Colonic mucosa (tissue), 4 donors: ENCODE measurements at places on chromosomes 12 and 14. TPM values are rescaled to one million over a fixed set of nuclear protein-coding genes. Genes with fewer than 3 reads are reported as not detected.

The SCN8A gene
- total RNA-seq: 4.2 TPM

The BEST3 gene
- total RNA-seq: not detected

The GPHN gene
- 45.2 TPM for total RNA-seq

The NANOG gene
- total RNA-seq: not detected

The KRT77 gene
- not detected for total RNA-seq

The SLC5A8 gene
- 0.30 TPM for total RNA-seq

The AMN gene
- total RNA-seq: 186 TPM

The CLEC9A gene
- 0.47 TPM for total RNA-seq

DNA sequence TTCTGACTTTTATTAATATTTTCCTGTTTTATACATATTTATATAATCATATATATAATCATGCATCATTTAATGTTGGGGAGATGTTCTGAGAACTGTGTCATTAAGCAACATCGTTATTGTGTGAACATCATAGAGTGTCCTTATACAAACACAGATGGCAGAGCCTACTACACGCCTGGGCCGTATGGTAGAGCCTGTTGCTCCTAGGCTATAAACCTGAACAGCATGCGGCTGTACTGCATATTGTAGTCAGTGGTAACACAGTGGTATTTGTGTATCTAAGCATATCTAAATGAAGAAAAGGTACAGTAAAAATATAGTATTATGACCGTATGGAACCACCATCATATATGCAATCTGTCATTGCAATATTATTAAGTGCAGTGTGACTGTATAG is 44.7 kb upstream of the BCL7A start:
- no peak for DNase-seq
- no peak overlapping the region for H3K27ac ChIP-seq
- no peaks in the 10 kb centered on the region for H3K27me3 ChIP-seq
- H3K4me1 ChIP-seq: no peaks in the 10 kb centered on the region
- H3K36me3 ChIP-seq: no peaks in the 10 kb centered on the region

DNA sequence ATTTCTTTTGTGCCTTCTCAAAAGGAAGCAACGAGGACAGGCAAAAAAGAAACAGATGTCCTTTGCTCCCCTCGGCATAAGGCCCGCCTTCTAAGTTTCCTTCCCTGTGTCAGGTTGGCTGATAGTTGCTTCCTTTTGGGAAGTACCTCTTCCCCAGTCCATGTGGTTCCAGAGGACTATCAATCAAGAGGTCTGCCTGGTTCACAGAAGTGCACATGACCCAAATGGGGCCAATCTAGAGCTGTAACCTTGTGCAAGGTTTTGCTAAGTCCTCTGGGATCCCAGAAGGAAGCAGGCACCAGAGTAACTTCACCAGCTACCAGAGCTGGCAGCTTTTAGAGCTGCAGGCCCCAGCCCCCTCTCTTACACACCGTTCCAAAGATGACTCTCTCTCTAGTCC is 42.6 kb downstream of the TMEM63C start:
- no peak overlapping the region for H3K4me3 ChIP-seq
- no peak for DNase-seq
- no peaks in the 10 kb centered on the region for H3K4me1 ChIP-seq
- no peaks in the 10 kb centered on the region for H3K36me3 ChIP-seq
- no peak overlapping the region for H3K27ac ChIP-seq

GRCh38 chr12:3042826-3043225 is 34.4 kb upstream of the TSPAN9 start:
- H3K27me3 ChIP-seq: no peaks in the 10 kb centered on the region
- H3K4me3 ChIP-seq: no peak overlapping the region
- H3K36me3 ChIP-seq: no peaks in the 10 kb centered on the region
- DNase-seq: no peak
- no peaks in the 10 kb centered on the region for H3K4me1 ChIP-seq

GRCh38 chr12:41441180-41441579 is 253.1 kb downstream of the PDZRN4 start:
- DNase-seq: no peak
- no peaks in the 10 kb centered on the region for H3K4me1 ChIP-seq
- no peak overlapping the region for H3K27ac ChIP-seq
- no peak overlapping the region for H3K4me3 ChIP-seq
- H3K36me3 ChIP-seq: no peaks in the 10 kb centered on the region

DNA sequence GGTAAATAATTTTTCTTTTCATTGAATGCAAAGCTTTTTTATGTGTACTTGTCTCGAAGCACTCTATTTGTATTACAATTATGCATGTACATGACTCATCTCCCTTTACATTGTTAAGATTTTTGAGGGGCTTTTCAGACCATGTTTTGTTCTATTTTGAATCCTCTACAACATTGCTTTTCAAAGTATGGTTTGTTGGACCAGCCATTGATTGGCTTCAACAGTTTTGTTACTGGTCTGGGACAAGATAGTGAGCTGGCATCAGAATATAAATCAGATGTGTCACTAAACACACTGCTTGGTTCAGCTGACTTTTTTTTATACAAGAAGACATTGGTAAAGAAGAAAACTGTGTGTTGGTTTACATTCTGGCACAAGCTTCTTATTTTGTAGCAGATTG is 122.3 kb downstream of the MON2 start:
- no peak overlapping the region for H3K4me3 ChIP-seq
- no peak for DNase-seq
- no peaks in the 10 kb centered on the region for H3K27me3 ChIP-seq
- no peaks in the 10 kb centered on the region for H3K4me1 ChIP-seq
- H3K27ac ChIP-seq: no peak overlapping the region

- no peaks in the 10 kb centered on the region for H3K36me3 ChIP-seq
- H3K4me3 ChIP-seq: no peak overlapping the region
- no peak overlapping the region for H3K27ac ChIP-seq
Measured at GRCh38 chr12:94230357-94230905, 82.1 kb downstream of the PLXNC1 start.

- no peak for DNase-seq
- H3K27me3 ChIP-seq: no peaks in the 10 kb centered on the region
- no peak overlapping the region for H3K27ac ChIP-seq
- no peaks in the 10 kb centered on the region for H3K4me1 ChIP-seq
Measured at GRCh38 chr14:22213120-22213519, 375.9 kb downstream of the DAD1 start.

DNA sequence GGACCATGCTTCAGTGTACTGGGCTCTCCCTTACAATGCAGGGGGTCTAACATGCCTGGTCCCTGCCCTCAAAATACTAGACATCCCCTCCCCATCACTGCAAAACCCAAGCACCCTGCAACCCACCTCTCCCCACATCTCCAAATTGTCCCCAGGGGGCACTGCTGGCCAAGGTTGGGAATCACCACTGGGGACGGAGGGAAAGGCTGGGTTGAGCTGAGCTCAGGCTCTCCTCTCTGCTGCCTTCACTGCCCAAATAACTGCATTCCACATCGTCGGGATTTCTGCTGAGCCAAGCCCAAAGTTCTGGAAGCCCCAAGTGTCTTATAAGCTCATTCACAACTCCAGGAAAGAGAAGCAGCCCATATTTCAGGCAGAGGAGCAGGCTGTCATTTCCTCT is 69.6 kb downstream of the NT5DC3 start:
- DNase-seq: peak; percentile 37
- no peak overlapping the region for H3K4me3 ChIP-seq
- H3K36me3 ChIP-seq: no peaks in the 10 kb centered on the region
- H3K27me3 ChIP-seq: no peaks in the 10 kb centered on the region
- no peaks in the 10 kb centered on the region for H3K4me1 ChIP-seq

GRCh38 chr12:95002754-95003153 is 743 bp downstream of the NDUFA12 start:
- no peaks in the 10 kb centered on the region for H3K4me1 ChIP-seq
- no peaks in the 10 kb centered on the region for H3K27me3 ChIP-seq
- H3K27ac ChIP-seq: peak overlapping the region; percentile 70
- H3K4me3 ChIP-seq: peak overlapping the region; percentile 70
- H3K36me3 ChIP-seq: no peaks in the 10 kb centered on the region

DNA sequence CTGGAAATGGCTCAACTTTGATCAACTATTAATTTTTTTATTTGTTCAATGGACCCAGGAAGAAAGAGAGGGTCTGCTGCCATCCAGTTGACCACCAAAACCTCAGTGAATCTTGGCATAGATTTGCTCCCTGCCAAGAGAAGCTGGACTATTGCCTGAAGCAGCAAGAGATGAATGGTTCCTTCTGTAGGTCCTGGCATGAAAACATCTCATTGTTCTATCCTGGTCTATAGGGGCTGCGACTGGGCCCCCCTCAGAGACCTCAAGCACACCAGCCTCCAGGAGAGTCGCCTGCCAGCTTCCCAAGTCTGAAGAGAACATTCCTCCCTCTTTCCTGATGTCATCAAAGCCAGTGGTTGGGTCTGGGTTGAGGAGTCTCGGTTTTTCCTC is 204.9 kb downstream of the TMX1 start:
- no peak overlapping the region for H3K27ac ChIP-seq
- H3K4me3 ChIP-seq: no peak overlapping the region
- no peak for DNase-seq
- no peaks in the 10 kb centered on the region for H3K36me3 ChIP-seq
- H3K4me1 ChIP-seq: no peaks in the 10 kb centered on the region

DNA sequence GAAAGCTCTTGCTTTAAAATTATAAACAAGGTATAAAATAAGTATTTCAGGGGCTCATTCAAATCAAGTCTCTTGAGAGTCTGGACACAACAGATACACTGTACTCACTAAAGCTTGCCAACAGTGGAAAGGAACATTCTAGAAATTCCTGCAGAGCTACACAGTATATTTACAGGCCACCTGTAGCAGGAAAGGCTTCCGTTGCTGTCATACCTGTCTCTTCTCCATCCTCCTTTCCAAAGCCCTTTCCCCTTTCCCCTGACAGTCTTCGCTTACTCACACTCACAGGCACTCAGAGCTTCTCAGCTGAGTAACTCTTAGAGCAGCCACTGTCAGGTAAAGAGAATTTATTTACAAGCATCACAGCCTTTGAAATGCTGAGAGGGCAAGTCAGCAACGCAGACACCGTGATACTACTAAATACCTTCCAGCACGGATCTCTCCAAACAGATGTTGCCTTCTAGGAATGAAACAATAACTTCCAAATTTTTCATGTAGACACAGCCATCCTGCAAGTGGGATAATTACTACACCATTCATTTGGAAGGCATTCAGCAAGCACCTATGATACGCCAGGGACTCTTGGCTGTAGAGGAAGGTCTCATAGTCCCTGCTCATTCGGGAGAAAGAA is 167.9 kb downstream of the FOXN3 start:
- no peaks in the 10 kb centered on the region for H3K36me3 ChIP-seq
- H3K27me3 ChIP-seq: no peaks in the 10 kb centered on the region
- H3K27ac ChIP-seq: no peak overlapping the region
- no peak for DNase-seq

- no peak overlapping the region for H3K27ac ChIP-seq
- H3K36me3 ChIP-seq: no peaks in the 10 kb centered on the region
- H3K27me3 ChIP-seq: no peaks in the 10 kb centered on the region
- peak; percentile 72 for DNase-seq
- no peak overlapping the region for H3K4me3 ChIP-seq
- no peaks in the 10 kb centered on the region for H3K4me1 ChIP-seq
Measured at GRCh38 chr12:116368196-116369194, 91.0 kb upstream of the MED13L start.

DNA sequence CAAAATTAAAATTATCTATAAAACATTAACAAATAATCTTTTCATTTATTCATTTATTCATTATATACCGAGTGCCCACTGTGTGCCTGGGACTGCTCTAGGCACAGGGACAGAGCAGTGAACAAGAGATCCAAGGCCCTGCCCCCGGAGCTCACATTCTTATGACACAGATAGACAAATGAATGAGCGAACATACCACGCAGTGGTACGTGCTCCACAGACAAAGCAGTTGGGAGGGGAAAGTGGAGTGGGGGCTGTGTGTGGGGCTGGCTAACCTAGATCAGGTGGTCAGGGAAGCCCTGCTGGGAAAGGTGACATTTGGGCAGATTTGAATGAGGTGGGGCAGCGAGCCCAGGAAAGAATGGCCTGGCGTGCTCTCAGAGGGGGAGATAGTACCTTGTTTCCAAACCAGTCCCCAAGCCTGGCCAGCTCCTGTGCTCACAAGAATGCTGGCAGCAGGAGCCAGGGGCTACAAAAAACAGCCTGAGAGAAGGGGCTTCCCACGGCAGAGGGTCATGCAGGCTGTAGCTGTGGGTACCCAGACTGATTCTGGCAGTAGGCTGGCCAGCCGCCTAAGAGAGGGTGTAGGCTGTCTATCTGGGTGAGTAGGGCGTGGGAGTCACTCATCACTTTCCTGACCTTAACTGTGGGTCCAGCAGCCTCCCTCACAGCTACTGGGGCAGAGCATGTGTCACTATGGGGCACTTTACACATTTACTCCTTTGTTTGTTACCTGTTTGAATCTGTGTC is 57.8 kb upstream of the ACTN1 start:
- no peaks in the 10 kb centered on the region for H3K36me3 ChIP-seq
- no peak overlapping the region for H3K27ac ChIP-seq
- no peaks in the 10 kb centered on the region for H3K4me1 ChIP-seq
- H3K4me3 ChIP-seq: no peak overlapping the region

GRCh38 chr14:36870776-36871175 is 209.1 kb downstream of the PAX9 start:
- H3K36me3 ChIP-seq: no peaks in the 10 kb centered on the region
- no peak for DNase-seq
- no peaks in the 10 kb centered on the region for H3K4me1 ChIP-seq
- no peak overlapping the region for H3K4me3 ChIP-seq
- no peaks in the 10 kb centered on the region for H3K27me3 ChIP-seq

DNA sequence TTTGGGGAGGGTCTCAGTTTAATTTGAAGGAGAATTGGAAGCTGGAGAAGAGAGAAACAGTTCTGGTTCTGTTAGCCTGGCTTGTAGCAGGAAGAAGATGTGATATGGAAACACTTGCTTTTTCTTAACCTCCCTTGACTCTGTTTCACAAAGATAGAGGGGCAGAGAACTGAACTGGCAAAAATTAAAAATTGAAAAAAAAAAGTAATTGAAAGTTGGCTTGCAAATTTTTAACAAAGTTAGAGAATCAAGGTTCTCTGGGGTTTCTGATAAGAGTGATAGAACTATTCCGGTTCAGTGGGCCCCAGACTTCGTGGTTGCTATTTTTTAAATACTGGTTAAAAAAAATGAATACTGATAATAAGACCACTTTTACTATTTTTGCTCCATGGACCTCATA is 2.8 kb downstream of the CRADD start:
- no peak for DNase-seq
- no peaks in the 10 kb centered on the region for H3K36me3 ChIP-seq
- H3K27ac ChIP-seq: no peak overlapping the region
- H3K4me1 ChIP-seq: no peaks in the 10 kb centered on the region

GRCh38 chr14:96934638-96935330 is 137.6 kb downstream of the VRK1 start:
- no peak overlapping the region for H3K4me3 ChIP-seq
- no peaks in the 10 kb centered on the region for H3K27me3 ChIP-seq
- no peaks in the 10 kb centered on the region for H3K4me1 ChIP-seq
- H3K27ac ChIP-seq: no peak overlapping the region
- no peaks in the 10 kb centered on the region for H3K36me3 ChIP-seq

DNA sequence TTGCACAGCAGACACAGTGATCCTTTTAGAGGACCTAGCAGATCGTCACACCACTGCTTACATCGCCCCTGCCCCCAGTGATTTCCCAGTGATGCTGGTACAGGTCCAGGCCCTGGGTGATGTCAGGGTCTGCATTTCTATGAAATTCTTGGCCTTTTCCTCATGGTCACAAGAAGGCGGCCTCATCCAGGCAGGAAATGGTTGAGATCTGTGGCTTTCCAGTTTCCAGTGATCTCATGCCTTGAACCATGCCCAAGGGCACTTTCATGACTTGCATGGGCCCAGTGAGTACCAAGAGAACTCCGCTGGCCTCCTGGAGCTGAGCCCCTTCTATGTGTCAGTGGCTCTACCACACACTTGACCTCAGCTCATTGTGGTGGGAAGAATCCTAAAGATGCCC is 41.9 kb upstream of the BDKRB2 start:
- no peak overlapping the region for H3K4me3 ChIP-seq
- peaks cover 8% of the 10 kb centered on the region for H3K4me1 ChIP-seq
- no peaks in the 10 kb centered on the region for H3K27me3 ChIP-seq

- no peak overlapping the region for H3K4me3 ChIP-seq
- no peaks in the 10 kb centered on the region for H3K4me1 ChIP-seq
- H3K27ac ChIP-seq: no peak overlapping the region
- H3K27me3 ChIP-seq: no peaks in the 10 kb centered on the region
- no peak for DNase-seq
Measured at GRCh38 chr12:109910969-109911348, 10.9 kb downstream of the TCHP start.
